ENCODE measurements at places on chromosomes 1 and 21.

- DNase-seq, result no peak
These were observed 844 bp upstream of the MEAF6 start for GRCh38 chr1:37515185-37516034.

DNA sequence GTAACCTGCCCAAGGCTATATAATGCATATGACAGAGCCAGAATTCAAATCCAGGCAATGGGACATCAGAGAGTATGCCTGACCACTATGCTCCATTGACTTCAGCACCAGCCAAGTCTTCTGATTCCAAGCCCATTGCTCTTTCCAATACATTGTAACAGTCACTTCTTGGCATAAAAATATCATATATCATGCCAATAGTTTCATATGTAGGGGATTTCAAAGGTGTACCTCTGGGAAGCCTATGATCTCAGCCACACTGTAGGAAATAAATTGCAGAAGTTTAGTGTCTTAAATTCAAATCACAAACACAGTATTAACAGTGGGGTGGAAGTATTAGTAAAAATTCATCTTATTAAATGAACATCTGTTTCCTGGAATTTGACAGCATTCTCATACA lies 30.0 kb upstream of the ROR1 start:
- DNase-seq, result no peak

DNA sequence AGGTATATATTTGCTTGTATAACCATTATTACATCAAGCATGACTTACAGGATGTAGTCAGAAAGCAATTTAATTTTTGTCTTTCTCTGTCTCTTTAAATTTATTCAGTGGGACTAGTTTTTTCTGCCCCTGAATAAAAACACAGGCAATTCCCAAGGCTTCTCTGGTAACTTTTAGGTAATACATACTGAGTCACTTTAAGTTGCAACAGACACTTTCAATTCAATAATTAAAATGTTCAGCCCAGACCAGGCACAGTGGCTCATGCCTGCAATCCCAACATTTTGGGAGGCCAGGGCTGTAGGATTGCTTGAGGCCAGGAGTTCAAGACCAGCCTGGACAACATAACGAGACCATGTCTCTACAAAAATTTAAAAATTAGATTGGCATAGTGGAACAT lies 12.3 kb downstream of the SLC44A3 start:
- DNase-seq, result peak; percentile 3

DNA sequence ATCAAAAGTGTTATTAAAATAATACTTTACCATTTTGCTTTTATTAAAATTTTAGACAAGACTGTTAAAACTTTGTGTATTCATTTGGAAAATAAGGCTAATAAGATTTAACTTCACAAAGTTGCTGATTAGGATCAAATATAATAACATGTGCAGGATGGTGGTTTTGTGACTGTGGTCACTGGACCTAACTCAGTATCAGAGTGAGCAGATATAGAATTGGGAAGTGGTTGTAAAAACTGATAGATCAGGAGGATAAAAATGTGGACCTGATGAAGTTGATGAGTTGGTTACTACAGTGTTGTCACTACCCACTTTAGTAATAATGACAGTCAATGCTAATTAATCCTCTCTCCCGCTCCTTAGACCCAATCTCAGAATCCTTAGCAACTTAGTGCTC lies 186.4 kb downstream of the AKT3 start:
- DNase-seq, result no peak

DNA sequence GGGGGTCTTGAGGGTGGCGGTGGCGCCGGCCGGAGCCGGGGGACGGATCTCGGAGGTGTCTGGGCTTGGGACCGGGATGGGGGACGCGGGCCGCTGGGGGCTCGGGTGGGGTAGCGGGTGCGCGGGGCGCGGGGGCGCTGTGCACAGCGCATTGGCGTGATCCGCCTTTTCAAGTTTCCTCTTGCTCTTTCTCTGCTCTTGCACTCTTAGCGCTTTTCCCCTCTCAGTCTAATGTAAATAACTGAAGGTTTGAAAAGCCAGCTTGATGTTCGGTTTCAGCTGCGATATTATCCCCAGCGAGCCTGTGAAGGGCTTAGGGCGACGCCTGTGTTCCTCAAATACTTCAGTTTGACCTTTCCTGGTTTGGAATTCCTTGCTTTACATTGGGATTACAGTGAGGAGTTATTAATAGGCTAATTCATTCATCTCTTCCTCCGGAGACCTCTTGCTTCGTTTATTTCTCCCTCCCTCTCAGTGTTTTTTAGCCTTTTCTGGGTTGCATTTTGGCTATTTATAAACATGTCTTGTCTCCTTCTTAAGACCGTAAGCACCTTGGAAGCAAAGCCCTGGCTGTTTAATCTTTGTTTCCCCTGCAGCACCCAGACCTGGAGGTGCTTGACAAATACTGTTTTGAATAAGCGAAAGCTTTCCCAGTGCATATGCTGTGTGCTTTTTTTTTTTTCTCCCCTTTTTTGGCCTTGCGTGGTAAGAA lies 693 bp downstream of the RAB4A start:
- no peak for DNase-seq

GRCh38 chr1:184482136-184482535 lies 95.3 kb downstream of the C1orf21 start:
- DNase-seq, result no peak

GRCh38 chr1:20323613-20323920 lies 32.9 kb downstream of the VWA5B1 start:
- no peak for DNase-seq

- no peak for DNase-seq
These were observed 525.1 kb downstream of the LMO4 start for GRCh38 chr1:87853576-87854351.

DNA sequence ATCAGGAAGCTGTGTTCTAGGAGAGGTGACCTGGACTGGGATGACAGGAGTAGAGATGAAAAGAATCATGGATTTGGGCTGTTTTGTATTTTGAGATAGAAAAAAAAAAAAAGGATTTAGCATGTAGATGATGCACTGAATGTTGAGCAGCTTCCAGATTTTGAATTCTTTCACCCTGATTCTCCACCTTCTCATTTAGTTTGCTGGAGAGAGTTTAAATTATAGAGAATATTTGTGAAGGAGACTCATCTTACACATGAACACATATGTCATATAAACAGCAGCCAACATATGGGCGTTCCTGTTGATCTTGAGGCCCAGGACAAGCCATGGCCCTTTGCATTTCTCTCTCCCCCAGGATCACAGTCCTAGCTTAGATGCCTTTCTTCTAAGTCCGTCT lies 7.4 kb downstream of the RPTN start:
- no peak for DNase-seq

DNA sequence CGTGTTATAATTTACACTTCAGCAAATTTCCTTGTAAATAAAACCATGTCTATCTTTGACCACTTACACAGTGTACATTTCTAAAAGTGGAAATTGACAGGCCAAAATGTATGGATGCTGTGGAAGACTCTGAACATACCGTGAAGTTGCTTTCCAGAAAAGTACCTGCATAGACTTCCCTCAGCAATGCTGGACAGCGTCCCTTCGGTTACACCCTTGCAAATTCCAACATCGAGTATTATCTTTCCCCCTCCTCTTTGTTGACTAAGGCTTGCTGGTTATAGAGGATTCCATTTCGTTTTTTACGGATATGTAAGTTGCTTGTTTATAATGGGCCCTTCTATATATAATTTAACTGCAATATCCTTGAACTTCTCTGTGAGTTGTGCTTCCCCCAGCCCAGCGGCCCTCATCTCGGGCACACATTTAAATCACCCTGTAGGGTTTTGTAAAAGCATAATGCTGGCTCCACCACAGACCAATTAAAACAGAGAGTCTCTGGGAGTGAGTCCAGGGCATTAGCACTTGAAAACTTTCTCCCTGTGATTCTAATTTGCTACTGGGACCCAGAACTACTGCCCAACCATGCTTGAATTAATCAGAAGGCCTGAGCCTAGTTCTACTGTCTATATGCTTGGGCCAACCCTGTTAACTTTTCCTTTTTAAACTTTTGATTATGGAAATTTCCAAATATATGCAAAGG lies 230.3 kb downstream of the GRIK3 start:
- no peak for DNase-seq

DNA sequence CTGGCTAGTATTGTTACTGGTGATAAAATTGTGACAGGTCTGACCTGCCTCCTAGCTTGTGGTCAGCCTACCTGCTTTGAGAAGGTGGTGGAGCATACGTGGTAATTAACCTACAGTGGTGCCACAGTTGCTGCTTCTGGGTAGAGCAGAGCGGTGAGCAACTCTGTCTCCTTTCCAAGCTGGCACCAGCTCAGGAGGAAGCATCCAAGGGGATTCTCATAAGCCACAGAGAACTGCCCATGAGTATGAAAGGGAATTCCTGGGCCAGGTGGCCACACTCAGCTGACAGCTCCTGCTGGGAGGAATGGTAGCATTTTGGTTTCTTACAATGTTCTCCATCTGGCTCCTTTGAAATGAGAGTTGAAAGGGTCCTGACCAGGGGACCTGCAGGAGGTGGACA lies 39.4 kb downstream of the ATP2B4 start:
- no peak for DNase-seq
